ENCODE measurements at places on chromosomes 11 and 22.
A peak's percentile ranks its signal among the peaks of the same experiment; 100 is the strongest.

- DNase-seq: no peak
Measured at GRCh38 chr11:20161923-20162744, 1.9 kb upstream of the DBX1 start.

DNA sequence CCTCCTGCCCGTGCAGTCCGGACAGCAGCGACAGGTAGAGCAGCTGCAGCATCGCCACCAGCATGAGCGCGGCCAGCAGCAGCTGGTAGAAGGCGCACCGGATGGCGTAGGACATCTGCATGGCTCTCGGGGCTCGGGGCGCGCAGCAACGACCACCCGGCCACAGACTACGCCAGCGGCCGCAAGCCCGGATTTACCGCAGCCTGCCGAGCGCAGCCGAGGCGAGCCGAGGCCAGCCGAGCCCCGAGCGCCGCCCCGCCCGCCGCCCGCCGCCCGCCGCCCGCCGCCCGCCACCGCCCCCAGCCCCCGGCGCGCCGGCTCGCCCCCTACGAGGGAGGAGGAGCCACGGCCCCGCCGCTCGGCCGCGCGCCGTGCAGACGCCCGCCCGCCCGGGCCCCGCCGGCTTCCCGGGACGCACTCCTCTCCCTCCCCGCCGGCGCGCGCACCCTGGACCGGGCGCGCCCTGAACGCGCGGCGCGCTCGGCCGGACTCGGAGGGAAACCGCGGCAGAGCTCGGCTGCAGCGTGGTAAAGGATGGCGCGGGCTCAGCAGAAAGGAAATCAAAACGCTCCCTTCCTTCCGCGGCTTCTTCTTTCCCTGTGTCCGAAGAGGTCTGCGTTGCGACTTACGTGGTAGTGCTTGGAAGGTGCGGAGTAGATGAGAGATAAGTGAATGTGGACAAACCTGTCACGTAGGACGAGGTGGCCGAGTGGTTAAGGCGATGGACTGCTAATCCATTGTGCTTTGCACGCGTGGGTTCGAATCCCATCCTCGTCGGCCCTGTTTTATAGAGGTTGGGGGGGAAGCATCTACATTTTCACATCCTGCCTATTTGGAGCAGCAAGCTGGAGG is at the start of gene B4GAT1:
TSS of gene B4GAT1 (minus strand) at position 205 of the 852 bp plus-strand sequence. CDS start at position 121, 84 bp downstream.
- DNase-seq: peak; percentile 11

- no peak for DNase-seq
Measured at GRCh38 chr22:42284643-42285181, 14.3 kb upstream of the TCF20 start.

GRCh38 chr11:118448294-118448693 is 12.0 kb downstream of the KMT2A start:
- peak; percentile 25 for DNase-seq

DNA sequence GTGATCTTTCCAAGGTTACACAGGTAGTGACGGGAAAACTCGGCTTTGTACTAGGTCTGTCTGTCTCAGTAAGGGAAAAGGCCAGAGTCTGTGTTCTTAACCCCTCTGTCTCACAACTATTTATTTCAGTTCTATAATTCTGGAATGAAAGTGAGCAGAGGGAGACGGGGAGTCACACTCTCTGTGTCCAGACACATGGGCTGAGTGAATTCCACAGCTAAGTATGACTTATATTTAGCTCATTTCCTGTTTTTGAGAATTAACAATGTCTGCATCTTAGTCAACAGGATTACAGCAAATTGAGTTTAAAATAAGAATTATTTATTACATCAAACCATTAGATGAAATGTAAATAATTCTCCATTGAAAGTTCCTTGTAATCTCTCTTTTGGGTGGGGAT is 62.5 kb upstream of the OR4B1 start:
- DNase-seq: peak; percentile 39

GRCh38 chr11:82864268-82864667 is 36.0 kb downstream of the PRCP start:
- DNase-seq: peak; percentile 51

DNA sequence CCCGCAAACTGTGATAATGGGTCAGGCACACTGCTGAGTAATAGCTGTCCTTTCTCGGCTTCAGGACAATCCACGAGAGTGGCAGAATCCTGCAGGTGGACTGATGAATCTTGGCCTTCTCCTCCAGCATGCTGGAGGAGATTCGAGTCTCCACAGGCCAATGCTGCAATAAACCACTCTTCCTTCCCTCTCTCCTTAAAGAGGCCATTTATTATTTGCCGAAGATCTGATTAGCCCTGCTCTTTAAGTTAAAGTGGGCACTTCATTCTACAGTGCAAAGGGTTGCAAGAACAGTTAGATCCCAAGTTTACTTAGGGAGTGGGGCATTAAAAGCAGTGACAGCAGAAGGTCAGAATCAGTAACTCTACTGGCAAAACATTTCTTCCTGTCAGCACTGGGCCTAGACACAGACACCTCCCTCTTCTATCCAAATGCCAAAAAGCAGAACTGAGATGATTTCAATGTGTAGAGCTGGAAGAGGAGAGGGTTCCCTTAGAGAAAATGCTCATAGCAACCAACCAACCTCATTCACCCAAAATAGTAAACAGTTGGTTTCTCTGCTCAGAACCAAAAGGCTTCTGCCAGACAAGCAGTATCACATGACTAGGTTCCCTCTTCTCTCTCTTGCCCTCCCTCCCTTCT is 121.7 kb downstream of the SGSM3 start:
- DNase-seq: no peak

GRCh38 chr22:46172522-46173110 is 22.3 kb downstream of the PPARA start:
- no peak for DNase-seq

GRCh38 chr11:102762361-102762767 is 18.1 kb downstream of the MMP10 start:
- DNase-seq: peak; percentile 47

- DNase-seq: peak; percentile 63
Measured at GRCh38 chr22:37492428-37493344, 6.5 kb upstream of the MFNG start.

GRCh38 chr11:35662061-35662648 is 420 bp upstream of the TRIM44 start:
- DNase-seq: no peak

DNA sequence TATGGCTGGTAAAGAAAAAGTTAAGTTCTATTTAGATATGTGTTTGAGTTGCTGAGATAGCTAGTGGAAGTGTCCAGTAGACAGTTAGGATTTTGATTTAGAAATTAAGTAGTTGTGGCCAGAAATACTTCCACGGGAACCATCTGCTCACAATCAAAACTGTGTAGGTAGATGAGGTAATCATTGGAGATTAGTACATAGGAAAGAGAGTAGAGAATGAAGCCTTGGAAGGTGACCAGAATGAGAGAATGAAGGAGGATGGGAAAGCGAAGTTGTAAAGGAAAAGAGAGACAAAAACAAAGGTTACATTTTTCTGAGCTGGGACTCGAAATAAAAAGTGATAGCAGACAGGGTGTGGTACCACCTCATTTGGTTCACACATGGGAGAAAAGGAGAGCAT is 296.9 kb upstream of the SORL1-AS1 start:
- DNase-seq: no peak
